ENCODE measurements at places on chromosomes 1 and 21.
A peak's percentile ranks its signal among the peaks of the same experiment; 100 is the strongest.

GRCh38 chr1:152783095-152783494 is 3.0 kb upstream of the LCE1E start:
- peaks cover 11% of the 10 kb centered on the region for H3K4me1 ChIP-seq
- DNase-seq, result no peak
- no peak overlapping the region for H3K27ac ChIP-seq
- no peaks in the 10 kb centered on the region for H3K36me3 ChIP-seq

DNA sequence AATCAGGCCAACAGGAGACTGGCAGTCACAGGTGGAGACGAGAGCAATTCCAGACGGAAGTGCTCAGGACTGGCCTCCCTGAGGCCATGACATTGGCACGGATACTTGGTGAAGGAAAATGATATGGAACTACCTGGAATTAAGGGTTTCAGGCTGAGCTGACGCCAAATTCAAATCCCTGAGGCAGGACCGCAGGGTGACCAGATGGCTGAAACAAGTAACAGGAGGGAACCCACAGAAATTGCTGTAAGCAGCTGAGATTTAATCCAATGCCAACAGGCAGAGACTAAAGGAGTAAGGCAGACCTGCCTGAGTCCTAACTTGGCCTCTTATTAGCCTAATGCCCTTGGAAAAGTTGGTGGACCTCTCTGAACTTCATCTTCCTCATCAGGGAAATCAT is 76.2 kb downstream of the ERG start:
- no peak overlapping the region for H3K4me3 ChIP-seq
- no peaks in the 10 kb centered on the region for H3K4me1 ChIP-seq
- no peak overlapping the region for H3K27ac ChIP-seq
- H3K36me3 ChIP-seq, result peaks cover 28% of the 10 kb centered on the region
- H3K27me3 ChIP-seq, result no peaks in the 10 kb centered on the region

DNA sequence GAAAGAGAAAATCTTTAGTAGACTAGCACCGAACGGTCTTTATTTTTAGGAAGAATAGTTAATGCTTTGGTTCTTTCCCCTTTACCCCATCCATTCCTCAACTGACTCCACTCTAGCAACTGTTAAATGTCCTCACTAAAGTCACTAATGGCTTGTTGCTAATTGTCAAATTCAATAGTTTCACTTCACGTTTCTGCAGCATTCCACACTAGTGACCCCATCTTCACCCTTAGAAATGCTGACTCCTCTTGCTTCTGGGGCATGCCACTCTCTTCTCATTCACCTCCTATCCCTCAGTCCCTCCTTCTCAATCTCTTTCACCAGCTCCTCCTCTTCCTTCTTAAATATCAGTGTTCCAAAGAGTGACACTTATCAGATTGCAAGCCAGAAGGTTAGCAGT is 19.4 kb upstream of the CADM3 start:
- no peak for DNase-seq
- H3K4me3 ChIP-seq, result no peak overlapping the region
- peaks cover 8% of the 10 kb centered on the region for H3K27me3 ChIP-seq
- H3K36me3 ChIP-seq, result no peaks in the 10 kb centered on the region
- H3K4me1 ChIP-seq, result no peaks in the 10 kb centered on the region
- no peak overlapping the region for H3K27ac ChIP-seq

GRCh38 chr1:176949033-176949662 is 215.4 kb downstream of the ASTN1 start:
- H3K27me3 ChIP-seq, result no peaks in the 10 kb centered on the region
- no peak overlapping the region for H3K27ac ChIP-seq
- H3K36me3 ChIP-seq, result no peaks in the 10 kb centered on the region
- no peaks in the 10 kb centered on the region for H3K4me1 ChIP-seq

- H3K36me3 ChIP-seq, result no peaks in the 10 kb centered on the region
- no peak for DNase-seq
- H3K4me3 ChIP-seq, result no peak overlapping the region
- no peaks in the 10 kb centered on the region for H3K4me1 ChIP-seq
- no peak overlapping the region for H3K27ac ChIP-seq
Measured at GRCh38 chr1:5220421-5220820, 566.0 kb downstream of the AJAP1 start.

DNA sequence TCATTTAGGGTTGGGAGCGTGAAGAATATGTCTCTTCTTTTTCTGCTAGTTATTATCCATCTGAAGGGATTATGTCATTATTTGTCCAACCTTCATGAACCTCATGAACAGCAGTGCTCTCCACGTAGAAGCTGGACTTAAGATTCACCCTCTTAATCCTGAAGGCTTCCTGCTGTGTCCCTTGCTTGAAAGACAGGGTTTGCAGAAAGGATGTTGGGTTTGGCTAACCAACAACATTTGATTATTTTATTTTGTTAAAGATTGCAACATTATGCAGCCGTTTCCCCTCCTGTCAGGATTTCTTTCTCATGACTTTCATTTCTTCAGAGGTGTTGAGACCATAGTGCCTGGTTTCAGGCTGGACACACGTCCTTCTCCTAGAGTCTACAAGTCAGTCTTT is 75.2 kb downstream of the NGF start:
- DNase-seq, result no peak
- H3K27ac ChIP-seq, result no peak overlapping the region
- H3K27me3 ChIP-seq, result no peaks in the 10 kb centered on the region
- no peaks in the 10 kb centered on the region for H3K4me1 ChIP-seq
- no peak overlapping the region for H3K4me3 ChIP-seq

- H3K27ac ChIP-seq, result no peak overlapping the region
- no peaks in the 10 kb centered on the region for H3K4me1 ChIP-seq
- no peak overlapping the region for H3K4me3 ChIP-seq
- no peaks in the 10 kb centered on the region for H3K27me3 ChIP-seq
- no peaks in the 10 kb centered on the region for H3K36me3 ChIP-seq
- DNase-seq, result no peak
Measured at GRCh38 chr1:115507901-115508300, 133.9 kb upstream of the VANGL1 start.

DNA sequence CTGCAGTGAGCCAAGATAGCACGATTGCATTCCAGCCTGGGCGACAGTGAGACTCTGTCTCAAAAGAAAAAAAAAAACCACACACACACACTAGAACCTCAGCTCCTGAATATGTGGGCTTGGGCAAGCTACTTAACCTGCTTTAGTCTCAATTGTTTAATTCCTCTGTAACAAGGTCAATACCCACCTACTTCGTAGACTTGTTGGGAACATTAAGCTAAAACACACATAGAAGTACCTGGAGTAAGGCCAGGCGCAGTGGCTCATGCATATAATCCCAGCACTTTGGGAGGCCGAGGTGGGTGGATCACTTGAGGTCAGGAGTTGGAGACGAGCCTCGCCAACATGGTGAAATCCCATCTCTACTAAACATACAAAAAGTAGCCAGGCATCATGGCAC is 77.1 kb downstream of the CLSTN1 start:
- H3K36me3 ChIP-seq, result peaks cover 95% of the 10 kb centered on the region
- no peak for DNase-seq
- no peaks in the 10 kb centered on the region for H3K27me3 ChIP-seq
- no peak overlapping the region for H3K4me3 ChIP-seq
- no peak overlapping the region for H3K27ac ChIP-seq

DNA sequence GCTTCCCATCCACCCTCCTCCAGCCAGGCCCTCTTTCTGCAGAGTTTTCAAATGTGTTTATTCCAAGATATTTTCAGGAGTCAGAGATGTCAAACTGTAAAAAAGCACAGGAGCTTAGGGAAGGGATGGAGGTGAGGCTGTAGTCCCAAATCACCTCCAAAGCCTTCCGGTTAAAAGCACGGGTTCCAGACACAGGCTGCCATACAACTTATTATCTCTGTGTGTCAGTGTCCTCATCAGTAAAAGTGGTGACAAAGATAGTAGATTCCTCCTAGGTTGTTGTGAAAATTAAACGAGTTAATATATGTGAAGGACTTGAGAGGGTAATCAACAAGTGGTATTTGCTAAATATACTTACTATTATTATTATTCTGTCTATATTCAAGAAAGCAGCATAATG is 15.1 kb downstream of the S100A7A start:
- no peak for DNase-seq
- H3K36me3 ChIP-seq, result no peaks in the 10 kb centered on the region
- H3K27me3 ChIP-seq, result peaks cover 67% of the 10 kb centered on the region
- no peaks in the 10 kb centered on the region for H3K4me1 ChIP-seq
- no peak overlapping the region for H3K27ac ChIP-seq
- H3K4me3 ChIP-seq, result no peak overlapping the region

GRCh38 chr1:9234223-9235095 is at the start of gene H6PD:
TSS of gene H6PD (plus strand) at chr1:9234774. CDS start at chr1:9244935, 10,161 bp downstream.
- no peak for DNase-seq
- peak within 1 kb of the TSS; percentile 60 for H3K4me3 ChIP-seq
- no peaks in the 10 kb centered on the region for H3K27me3 ChIP-seq
- H3K27ac ChIP-seq, result peak within 1 kb of the TSS; percentile 90

DNA sequence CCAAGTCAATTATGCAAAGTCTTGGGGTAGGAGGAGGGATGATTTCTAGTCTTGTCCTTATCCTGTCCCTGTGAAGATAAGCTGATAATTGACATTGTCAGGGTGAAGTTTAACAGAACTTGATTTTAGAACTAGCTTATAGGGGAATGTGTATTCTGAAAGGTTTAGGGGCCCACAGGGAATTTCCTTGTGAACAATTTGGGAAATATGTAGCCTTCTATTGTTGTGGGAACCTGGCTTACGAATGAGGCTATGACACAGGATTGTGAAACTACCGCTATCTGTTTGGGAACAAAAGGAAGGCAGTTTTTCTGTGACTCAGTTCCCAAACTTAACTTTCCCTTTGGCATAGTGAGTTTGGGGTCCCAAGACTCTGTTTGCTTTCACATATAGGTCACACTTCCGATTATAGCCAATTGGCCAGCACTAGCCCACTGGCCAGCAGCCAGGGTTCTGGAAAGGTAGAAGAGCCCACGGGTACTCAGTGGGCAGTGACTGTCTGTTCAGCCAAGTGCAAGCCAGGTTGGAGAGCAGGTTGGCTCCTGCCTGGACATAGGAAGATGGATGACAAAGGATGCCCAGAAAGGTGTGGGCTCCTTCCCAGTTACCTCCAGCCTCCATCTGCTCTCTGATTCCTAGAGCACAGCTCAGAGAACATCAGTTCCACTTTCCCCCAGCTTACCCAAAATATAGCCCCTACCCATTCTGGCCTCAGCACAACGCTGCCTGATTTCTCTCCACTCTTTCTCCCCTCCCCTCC is 35.5 kb downstream of the H3-3A start:
- H3K27me3 ChIP-seq, result no peaks in the 10 kb centered on the region
- H3K36me3 ChIP-seq, result no peaks in the 10 kb centered on the region
- DNase-seq, result no peak

GRCh38 chr1:70714149-70714548 is 303.1 kb downstream of the CTH start:
- H3K4me1 ChIP-seq, result peaks cover 7% of the 10 kb centered on the region
- no peaks in the 10 kb centered on the region for H3K36me3 ChIP-seq
- no peaks in the 10 kb centered on the region for H3K27me3 ChIP-seq
- DNase-seq, result no peak
- no peak overlapping the region for H3K4me3 ChIP-seq
- H3K27ac ChIP-seq, result no peak overlapping the region

Measured in esophagus squamous epithelium (tissue), 5 donors.